ENCODE measurements at places on chromosomes 3 and 15. TPM values are rescaled to one million over a fixed set of nuclear protein-coding genes. Genes with fewer than 3 reads are reported as not detected.
A peak's percentile ranks its signal among the peaks of the same experiment; 100 is the strongest.

Gene TFRC
- total RNA-seq = 320 TPM

Gene FILIP1L
- total RNA-seq = not detected

DNA sequence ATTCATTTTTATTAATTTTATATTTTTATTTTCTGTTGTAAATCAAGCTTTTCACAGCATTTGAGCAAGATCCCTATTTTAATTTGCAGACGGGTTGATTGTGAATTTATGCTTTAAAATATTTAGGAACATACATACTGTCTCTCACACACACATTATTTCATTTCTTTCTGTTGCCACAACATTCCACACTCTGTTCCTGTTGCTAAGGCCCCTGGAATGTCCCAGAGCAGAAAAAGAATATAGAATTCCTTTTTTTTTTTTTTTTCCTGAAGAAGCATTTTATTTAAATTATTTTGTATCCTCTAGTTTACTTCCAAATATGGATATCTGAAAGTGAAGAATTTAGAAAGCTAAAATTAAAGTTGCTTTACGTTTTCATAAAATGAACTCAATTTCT lies 36.8 kb upstream of the SCAANT1 start:
- DNase-seq = no peak

DNA sequence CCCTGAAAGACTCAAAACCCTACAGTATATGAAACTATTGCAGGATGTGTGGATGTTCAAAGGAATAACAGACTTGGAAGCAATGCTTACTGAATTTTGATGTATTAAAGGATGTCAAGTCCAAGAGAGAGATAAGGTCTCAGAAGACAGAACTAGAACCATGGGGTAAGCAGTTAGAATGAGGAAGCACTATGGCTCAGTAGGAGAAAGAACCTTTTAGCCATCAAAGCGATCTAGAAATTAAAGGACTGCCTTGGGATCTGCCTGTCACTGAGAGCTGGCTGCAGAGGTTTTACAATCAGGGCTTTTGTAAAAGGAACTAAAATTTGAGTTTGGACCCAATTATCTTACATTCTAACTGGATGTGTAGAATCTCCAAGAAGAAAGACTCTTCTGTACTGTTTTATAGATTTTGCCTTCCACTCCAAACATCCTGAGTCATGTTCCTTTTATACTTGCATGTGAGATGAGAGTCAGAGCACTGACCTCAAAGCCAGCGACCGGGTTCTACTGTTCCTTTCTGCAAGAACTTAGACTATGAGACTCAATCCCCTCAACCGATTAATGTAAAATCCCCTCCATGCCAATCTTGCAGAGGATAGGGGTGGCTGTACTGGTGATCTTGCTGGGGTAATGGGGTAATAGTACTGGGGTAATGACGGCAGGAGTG lies 412.3 kb upstream of the TPRG1 start:
- peak; percentile 65 for DNase-seq

DNA sequence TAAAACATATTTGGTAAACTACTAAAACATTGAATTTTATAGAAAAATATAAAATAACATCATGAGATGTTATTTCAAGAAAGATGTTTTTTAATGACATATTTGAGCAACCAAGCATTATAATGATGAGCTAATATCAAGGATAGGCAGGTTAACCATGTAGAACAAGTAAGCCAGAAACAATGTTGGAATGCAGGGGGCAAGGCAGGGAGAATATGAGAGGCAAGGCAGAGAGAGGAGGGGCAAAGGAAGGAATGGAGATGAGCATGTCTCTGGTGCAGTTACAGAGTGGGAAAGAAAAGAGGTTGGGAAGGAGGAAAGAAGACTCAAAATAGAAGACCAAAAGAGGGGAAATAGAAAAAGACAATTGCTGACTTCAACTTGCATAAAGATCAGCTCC lies 390.4 kb downstream of the MCTP2 start:
- no peak for DNase-seq

DNA sequence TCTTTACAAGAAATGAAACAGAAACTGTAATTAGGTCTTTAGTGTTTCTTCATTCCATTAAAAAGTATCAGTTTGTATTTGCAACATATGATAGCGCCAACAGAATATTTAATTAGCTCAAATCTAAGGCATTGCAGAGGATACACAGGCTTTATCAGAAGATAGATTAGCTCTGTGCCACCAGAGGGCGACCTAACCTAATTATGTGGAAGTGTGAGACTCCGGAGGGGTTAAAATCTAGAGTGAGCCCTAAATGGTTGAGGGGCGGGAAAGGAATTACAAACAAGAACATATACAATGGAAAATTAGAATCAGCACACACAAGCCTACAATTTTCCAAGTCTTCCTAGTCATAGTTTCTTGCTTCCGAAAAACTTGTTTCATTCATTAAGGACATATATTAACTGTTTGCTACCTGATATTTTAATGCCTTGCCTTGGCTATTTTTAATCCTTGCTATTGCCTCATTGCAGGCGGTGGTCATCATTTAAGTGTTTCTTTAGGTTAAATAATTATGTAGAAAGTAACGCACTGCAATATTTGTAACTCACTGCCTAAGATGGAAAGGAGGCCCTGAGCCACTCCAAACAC lies 18.0 kb upstream of the RYR3 start:
- DNase-seq = peak; percentile 85

- DNase-seq = no peak
Observed at GRCh38 chr15:70748281-70748747, 15.0 kb downstream of the UACA start.
